ENCODE measurements at places on chromosomes 6 and 20.

DNA sequence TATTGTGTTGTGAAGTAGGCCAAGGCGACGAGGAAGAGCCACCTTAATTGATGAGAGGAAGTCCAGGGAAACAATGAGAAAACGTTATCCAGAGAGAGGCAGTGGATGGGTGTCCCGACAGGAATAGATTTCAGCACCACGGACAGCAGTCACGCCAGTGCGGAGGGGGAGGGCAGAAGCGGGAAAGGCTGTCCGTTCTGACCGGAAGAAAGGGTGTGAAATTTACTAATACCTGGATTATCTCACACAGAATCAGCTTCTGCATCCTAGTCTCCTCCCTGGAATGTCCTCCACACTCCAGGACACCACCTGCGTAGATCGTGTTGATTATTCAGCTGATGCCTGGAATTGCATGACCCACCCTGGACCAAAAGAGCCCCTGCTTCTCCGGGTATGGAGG, 7.4 kb upstream of the BPIFA3 start:
- peak; percentile 47 for DNase-seq

GRCh38 chr20:10639737-10640556, 33.9 kb downstream of the JAG1 start:
- no peak for DNase-seq

DNA sequence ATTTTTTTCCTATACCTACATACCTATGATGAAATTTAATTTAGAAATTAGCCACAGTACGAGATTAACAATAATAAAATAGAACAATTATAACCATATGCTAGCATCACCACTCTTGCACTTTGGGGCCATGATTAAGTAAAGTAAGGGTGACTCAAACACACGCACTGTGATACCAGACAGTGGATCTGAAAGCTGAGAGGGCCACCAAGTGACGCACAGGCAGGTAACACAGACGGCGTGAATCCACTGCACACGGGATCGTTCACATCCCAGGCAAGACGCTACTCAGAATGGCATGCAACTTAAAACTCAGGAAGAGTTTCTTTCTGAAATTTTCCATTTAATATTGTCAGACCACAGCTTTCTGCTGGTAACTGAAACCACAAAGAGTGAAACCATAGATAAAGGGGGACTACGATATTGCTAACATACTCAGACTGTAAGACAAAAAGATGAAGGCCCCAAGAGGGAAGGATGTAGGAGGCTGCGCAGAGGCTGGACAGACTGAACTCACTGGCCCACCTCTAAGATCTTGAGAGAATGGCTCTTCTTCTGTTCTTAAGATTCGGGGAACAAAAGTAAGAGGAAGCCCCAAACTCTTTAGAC, 17.9 kb downstream of the RRBP1 start:
- DNase-seq: no peak

- no peak for DNase-seq
Observed at GRCh38 chr20:59625214-59625922, 21.0 kb downstream of the PHACTR3 start.

GRCh38 chr6:143677891-143678791, at the start of gene PHACTR2:
Gene PHACTR2, plus strand, starts transcription at chr6:143677965. Its CDS starts 199 bp downstream, at chr6:143678164.
- peak; percentile 55 for DNase-seq

DNA sequence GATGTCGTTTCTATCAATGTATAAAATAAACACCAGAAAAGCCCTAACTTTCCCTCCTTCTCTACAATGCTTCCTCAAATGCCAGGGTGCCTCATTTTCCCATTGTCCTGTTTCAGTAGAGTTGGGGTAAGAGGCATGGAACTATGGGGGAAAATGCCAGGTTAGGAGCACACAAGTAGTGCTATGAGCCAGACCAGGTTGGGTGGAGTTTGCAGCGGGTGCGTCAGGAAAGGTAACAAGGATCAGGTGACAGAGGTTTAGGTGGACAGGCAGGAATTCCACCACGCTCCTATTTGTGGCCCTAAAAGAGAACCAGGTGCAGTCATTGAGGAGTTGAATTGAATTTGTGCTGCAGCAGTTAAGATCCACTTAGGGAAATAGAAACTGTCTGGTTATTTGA, 36.5 kb downstream of the SYTL3 start:
- DNase-seq: no peak

GRCh38 chr6:151065027-151065815, 174.5 kb upstream of the AKAP12 start:
- no peak for DNase-seq

- DNase-seq: no peak
Observed at GRCh38 chr20:53493311-53493857, 100.3 kb downstream of the ZNF217 start.

Measured in stimulated activated CD4-positive, alpha-beta T cell treated with anti-CD3 and anti-CD28 coated beads, Interleukin-2, amount 100 ng/mL, for 24 hours (primary cell).